Aorta (tissue), 5 donors: ENCODE measurements at places on chromosomes 12 and 14. TPM values are rescaled to one million over a fixed set of nuclear protein-coding genes. Genes with fewer than 3 reads are reported as not detected.

DNA sequence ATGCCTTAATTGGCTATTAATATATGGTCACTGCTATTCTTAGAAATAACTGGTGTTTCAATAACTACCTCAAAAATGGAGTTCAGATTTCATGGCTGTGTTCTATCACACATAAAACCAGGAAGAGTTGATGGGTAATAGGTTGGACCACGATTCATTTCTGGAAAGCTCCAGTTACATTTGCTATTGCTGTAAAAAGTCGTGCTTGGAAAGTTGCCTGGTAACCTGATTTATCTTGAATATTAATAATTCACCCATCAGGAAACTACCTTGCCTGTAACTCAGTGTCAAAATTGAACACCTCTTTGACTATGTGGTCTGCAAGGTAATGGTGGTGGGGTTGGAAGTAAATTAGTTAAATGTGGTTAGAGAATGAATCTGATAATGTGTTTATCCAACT is 104.7 kb upstream of the IFNG-AS1 start:
- H3K4me3 ChIP-seq: no peak overlapping the region
- no peaks in the 10 kb centered on the region for H3K27me3 ChIP-seq
- H3K27ac ChIP-seq: no peak overlapping the region
- DNase-seq: no peak
- no peaks in the 10 kb centered on the region for H3K4me1 ChIP-seq

GRCh38 chr14:53900499-53900898 is 56.1 kb downstream of the BMP4 start:
- H3K4me3 ChIP-seq: no peak overlapping the region
- no peak for DNase-seq
- H3K36me3 ChIP-seq: no peaks in the 10 kb centered on the region
- no peaks in the 10 kb centered on the region for H3K27me3 ChIP-seq
- H3K27ac ChIP-seq: no peak overlapping the region
- H3K4me1 ChIP-seq: no peaks in the 10 kb centered on the region

Gene HCAR2
- not detected for polyA plus RNA-seq

- no peak for DNase-seq
- no peaks in the 10 kb centered on the region for H3K36me3 ChIP-seq
- H3K4me1 ChIP-seq: no peaks in the 10 kb centered on the region
- no peak within 1 kb of the TSS for H3K4me3 ChIP-seq
- no peak within 1 kb of the TSS for H3K27ac ChIP-seq
These were observed at the start of gene OR4Q3 for GRCh38 chr14:19743256-19743655. TSS of gene OR4Q3 (plus strand) at chr14:19743571.

Gene CLEC2A
- not detected for polyA plus RNA-seq

GRCh38 chr12:997505-997904 is 6.5 kb downstream of the ERC1 start:
- H3K36me3 ChIP-seq: no peaks in the 10 kb centered on the region
- H3K27ac ChIP-seq: no peak overlapping the region
- DNase-seq: no peak
- H3K4me3 ChIP-seq: no peak overlapping the region
- H3K4me1 ChIP-seq: no peaks in the 10 kb centered on the region

Gene RPL10L
- not detected for polyA plus RNA-seq

- H3K27me3 ChIP-seq: no peaks in the 10 kb centered on the region
- no peak for DNase-seq
- peaks cover 7% of the 10 kb centered on the region for H3K4me1 ChIP-seq
- no peak overlapping the region for H3K4me3 ChIP-seq
These were observed 19.4 kb downstream of the NAV3 start for GRCh38 chr12:77850129-77850528.

Gene RHOJ
- 10.8 TPM for polyA plus RNA-seq

DNA sequence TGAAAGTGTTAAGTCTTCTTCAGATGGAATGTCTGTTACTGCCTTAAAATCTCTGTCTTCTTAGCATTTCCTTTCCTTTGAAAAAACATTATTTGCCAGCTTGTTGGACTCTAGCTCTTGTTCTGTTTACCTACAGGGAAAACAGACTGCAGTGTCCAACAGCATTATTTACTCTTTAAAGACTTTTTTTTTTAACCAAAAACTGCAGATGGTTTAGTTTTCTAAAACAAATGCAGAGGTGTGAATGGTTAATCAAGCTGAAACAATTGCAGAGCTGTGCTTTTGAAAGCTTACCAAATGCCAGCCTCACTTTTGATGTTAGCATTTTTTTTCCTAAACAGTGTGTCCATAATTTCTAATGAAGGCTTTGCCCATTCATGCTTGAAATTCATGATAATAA is 323.3 kb downstream of the TMEM117 start:
- no peak overlapping the region for H3K4me3 ChIP-seq
- H3K27ac ChIP-seq: no peak overlapping the region
- DNase-seq: no peak

- H3K27ac ChIP-seq: no peak overlapping the region
- no peaks in the 10 kb centered on the region for H3K36me3 ChIP-seq
- no peak overlapping the region for H3K4me3 ChIP-seq
- no peaks in the 10 kb centered on the region for H3K27me3 ChIP-seq
These were observed 45.1 kb downstream of the GALNT9 start for GRCh38 chr12:132284071-132284826.

Gene KRT73
- polyA plus RNA-seq: not detected

- DNase-seq: no peak
- H3K4me3 ChIP-seq: no peak overlapping the region
- H3K27me3 ChIP-seq: no peaks in the 10 kb centered on the region
- H3K4me1 ChIP-seq: no peaks in the 10 kb centered on the region
- no peaks in the 10 kb centered on the region for H3K36me3 ChIP-seq
These were observed 132.6 kb downstream of the DAD1 start for GRCh38 chr14:22456421-22456820.

Gene DDN
- polyA plus RNA-seq: 0.50 TPM

Gene MYO1H
- polyA plus RNA-seq: not detected

DNA sequence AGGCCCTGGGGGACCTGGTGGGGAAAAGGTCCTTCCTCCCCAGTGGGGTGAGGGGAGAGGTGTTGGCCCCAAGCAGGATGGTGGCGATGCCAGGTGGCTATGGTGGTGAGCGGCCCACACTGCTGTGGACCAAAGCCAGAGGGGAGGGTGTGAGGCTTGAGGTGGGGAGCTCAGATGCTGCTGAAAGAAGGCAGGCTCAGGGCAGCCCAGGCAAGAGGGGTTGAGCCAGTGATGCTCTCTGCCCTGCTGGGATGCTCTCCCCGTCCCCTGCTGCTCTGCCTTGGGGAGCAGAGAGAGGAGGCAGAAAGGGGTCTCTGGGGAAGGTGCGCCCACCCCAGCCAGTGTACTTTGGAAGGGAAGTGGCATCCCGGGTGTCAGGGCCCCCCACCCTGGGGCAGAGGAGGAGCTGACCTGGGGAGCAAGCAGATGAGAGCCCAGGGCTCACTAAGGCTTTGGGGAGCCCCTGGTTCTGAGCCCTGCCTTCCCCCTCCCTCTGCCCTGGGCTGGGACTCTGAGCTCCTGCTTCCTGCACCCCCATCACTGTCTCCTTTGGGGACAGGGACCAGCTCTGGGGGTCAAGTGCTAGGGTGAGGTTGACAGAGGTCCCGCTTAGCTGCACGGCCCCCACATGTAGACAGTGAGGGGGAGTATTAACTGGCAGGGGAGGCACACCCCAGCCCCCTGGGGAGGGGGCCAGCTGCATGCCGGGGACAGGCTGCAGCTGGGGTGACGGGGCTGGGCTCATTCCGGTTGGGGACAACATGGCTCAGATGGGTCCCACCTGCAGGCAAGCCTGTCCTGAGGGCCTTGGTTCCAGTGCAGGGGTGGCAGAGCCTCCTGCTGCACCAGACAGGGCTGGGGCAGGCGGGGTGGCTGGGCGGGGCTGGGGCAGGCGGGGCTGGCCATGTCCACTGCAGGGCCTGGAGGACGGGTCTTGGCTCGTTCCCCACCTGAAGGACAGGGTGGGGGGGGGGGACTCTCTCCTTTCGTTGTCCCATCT is 124.4 kb downstream of the KIF26A start:
- peak; percentile 61 for DNase-seq
- no peak overlapping the region for H3K27ac ChIP-seq
- H3K4me1 ChIP-seq: no peaks in the 10 kb centered on the region
- no peaks in the 10 kb centered on the region for H3K27me3 ChIP-seq
- H3K36me3 ChIP-seq: no peaks in the 10 kb centered on the region

GRCh38 chr14:66540038-66540437 is 32.1 kb downstream of the GPHN start:
- H3K4me3 ChIP-seq: no peak overlapping the region
- no peak overlapping the region for H3K27ac ChIP-seq
- no peak for DNase-seq
- H3K36me3 ChIP-seq: no peaks in the 10 kb centered on the region
- no peaks in the 10 kb centered on the region for H3K4me1 ChIP-seq

DNA sequence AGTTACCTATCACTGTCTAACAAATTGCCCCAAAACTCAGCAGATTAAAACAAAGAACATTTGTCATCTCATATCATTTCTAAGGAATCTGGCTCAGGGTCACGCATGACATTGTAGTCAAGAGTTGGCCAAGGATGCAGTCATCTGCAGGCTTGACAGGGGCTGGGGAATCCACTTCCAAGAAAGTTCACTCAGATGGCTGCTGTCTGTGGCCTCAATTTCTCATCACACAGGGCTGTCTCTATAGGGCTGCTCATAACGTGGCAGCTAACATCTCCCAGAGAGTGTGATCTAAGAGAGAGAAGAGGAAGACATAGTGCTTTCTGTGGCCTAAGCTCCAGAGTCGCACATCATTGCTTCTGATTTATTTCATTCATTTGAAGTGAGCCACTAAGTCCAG is 17.0 kb upstream of the IL22 start:
- no peak overlapping the region for H3K4me3 ChIP-seq
- no peak overlapping the region for H3K27ac ChIP-seq

GRCh38 chr12:125330645-125331341 is 265.6 kb downstream of the AACS start:
- no peak overlapping the region for H3K4me3 ChIP-seq
- peak; percentile 65 for DNase-seq
- H3K27me3 ChIP-seq: no peaks in the 10 kb centered on the region

GRCh38 chr12:79317179-79317847 is 373.5 kb downstream of the PAWR start:
- no peaks in the 10 kb centered on the region for H3K4me1 ChIP-seq
- DNase-seq: no peak
- H3K36me3 ChIP-seq: no peaks in the 10 kb centered on the region
- H3K4me3 ChIP-seq: no peak overlapping the region
- no peak overlapping the region for H3K27ac ChIP-seq

Gene CNIH1
- polyA plus RNA-seq: 86.1 TPM

GRCh38 chr14:66652525-66653106 is 144.7 kb downstream of the GPHN start:
- no peak for DNase-seq
- no peak overlapping the region for H3K27ac ChIP-seq
- H3K4me3 ChIP-seq: no peak overlapping the region

DNA sequence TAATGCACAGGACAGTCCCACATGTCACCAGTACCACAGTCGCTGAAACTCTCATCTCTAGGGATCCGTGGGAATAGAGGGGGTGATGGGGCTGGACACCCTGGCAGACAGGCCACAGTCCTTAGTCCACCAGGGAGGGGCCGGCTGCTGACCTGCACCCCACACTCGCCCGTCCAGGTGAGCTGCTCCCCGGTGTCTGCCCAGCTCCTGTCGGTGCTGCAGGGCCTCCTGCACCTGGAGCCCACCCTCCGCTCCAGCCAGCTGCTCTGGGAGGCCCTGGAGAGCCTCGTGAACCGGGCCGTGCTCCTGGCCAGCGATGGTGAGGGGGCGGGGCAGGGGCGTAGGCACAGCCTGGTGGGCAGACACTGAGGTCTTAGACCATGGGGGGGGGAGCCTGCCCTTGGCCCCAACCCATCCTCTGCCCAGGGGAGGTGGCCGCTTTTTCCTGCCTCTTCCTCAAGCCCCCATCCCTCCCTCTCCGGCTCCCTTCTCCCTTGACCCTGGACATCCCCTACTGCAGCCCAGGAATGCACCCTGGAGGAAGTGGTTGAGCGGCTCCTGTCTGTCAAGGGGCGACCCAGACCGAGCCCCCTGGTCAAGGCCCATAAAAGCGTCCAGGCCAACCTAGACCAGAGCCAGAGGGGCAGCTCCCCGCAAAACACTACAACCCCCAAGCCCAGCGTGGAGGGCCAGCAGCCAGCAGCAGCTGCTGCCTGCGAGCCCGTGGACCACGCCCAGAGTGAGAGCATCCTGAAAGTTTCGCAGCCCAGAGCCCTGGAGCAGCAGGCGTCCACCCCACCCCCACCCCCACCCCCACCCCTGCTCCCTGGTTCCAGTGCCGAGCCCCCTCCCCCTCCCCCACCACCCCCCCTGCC is 17.1 kb upstream of the ADSS1 start:
- H3K4me1 ChIP-seq: no peaks in the 10 kb centered on the region
- H3K27me3 ChIP-seq: no peaks in the 10 kb centered on the region
- H3K27ac ChIP-seq: no peak overlapping the region
- H3K36me3 ChIP-seq: no peaks in the 10 kb centered on the region
- DNase-seq: no peak

DNA sequence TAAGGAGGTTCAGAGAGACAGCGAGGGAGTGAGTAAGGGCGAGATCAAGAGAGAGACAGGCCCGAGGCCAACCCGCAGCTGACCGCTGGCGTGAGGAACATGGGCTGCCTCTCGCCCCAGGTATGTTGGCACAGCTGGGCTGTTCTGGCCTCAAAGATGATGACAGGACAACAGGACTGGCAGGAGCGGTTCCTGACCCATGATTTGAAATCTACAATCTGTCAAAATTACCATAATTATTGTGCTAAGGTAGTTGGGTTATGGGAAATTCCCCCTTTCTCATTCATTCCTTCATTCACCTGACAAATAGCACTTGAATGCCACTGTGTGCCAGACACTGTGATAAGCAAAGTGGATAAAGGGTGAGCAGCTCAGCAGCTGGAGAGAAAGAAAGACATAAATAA is 5.1 kb upstream of the ENDOU start:
- no peak overlapping the region for H3K4me3 ChIP-seq
- H3K4me1 ChIP-seq: no peaks in the 10 kb centered on the region
- DNase-seq: peak; percentile 26
- H3K27ac ChIP-seq: no peak overlapping the region
- H3K36me3 ChIP-seq: no peaks in the 10 kb centered on the region

- no peak overlapping the region for H3K4me3 ChIP-seq
- DNase-seq: no peak
- H3K27me3 ChIP-seq: no peaks in the 10 kb centered on the region
- no peak overlapping the region for H3K27ac ChIP-seq
- H3K4me1 ChIP-seq: no peaks in the 10 kb centered on the region
- H3K36me3 ChIP-seq: no peaks in the 10 kb centered on the region
These were observed 2.5 kb upstream of the SSH1 start for GRCh38 chr12:108859923-108860291.

Gene ADAM20
- polyA plus RNA-seq: not detected

GRCh38 chr14:53663709-53664108 is 292.9 kb downstream of the BMP4 start:
- no peak overlapping the region for H3K4me3 ChIP-seq
- H3K4me1 ChIP-seq: no peaks in the 10 kb centered on the region
- no peaks in the 10 kb centered on the region for H3K36me3 ChIP-seq
- H3K27ac ChIP-seq: no peak overlapping the region
- no peak for DNase-seq

Gene KRT3
- polyA plus RNA-seq: not detected

Gene KRT79
- not detected for polyA plus RNA-seq

GRCh38 chr12:28232211-28232928 is 42.1 kb downstream of the CCDC91 start:
- no peaks in the 10 kb centered on the region for H3K27me3 ChIP-seq
- H3K4me3 ChIP-seq: no peak overlapping the region
- no peaks in the 10 kb centered on the region for H3K4me1 ChIP-seq
- no peak for DNase-seq
- H3K36me3 ChIP-seq: no peaks in the 10 kb centered on the region
- no peak overlapping the region for H3K27ac ChIP-seq

GRCh38 chr14:68568907-68569897 is 223.7 kb downstream of the ZFP36L1 start:
- no peaks in the 10 kb centered on the region for H3K36me3 ChIP-seq
- H3K4me1 ChIP-seq: no peaks in the 10 kb centered on the region
- no peak for DNase-seq
- H3K27ac ChIP-seq: no peak overlapping the region

Gene CLIP1
- polyA plus RNA-seq: 37.2 TPM
